ENCODE measurements at places on chromosomes 7 and 10.

DNA sequence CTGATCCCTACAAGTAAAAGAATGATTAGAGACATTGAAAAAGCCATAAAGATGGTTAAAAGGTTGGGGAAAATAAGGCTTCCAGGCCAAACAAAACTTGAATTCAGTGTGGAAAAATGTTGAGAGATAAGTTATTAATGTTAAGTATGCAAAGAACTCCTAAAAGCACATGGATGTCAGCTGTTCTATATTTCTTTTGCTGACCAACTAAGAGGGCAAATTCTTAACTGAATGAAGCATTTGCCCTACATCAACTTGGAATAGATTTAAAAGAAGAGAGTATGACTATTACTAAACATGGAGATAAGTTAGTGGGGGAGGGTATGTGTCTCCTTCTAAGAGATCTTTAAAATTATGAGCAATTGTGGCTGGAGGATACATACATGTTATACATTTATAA lies 124.8 kb downstream of the KIAA1217 start:
- DNase-seq: no peak

GRCh38 chr7:123709525-123709924 lies 39.3 kb downstream of the WASL start:
- DNase-seq: no peak

- no peak for DNase-seq
These were observed 9.5 kb downstream of the PPIA start for GRCh38 chr7:44805950-44806349.

GRCh38 chr10:80681142-80681541 lies 143.4 kb downstream of the SH2D4B start:
- DNase-seq: no peak

GRCh38 chr10:109871476-109871875 lies 51.8 kb downstream of the XPNPEP1 start:
- no peak for DNase-seq

Measured in stimulated activated CD4-positive, alpha-beta T cell treated with anti-CD3 and anti-CD28 coated beads, TNF-alpha, amount 100 ng/mL, for 1 hour (primary cell).